ENCODE measurements at places on chromosomes 13 and 19.

GRCh38 chr13:43787997-43788396 lies 1.2 kb upstream of the ENOX1 start:
- DNase-seq: no peak

DNA sequence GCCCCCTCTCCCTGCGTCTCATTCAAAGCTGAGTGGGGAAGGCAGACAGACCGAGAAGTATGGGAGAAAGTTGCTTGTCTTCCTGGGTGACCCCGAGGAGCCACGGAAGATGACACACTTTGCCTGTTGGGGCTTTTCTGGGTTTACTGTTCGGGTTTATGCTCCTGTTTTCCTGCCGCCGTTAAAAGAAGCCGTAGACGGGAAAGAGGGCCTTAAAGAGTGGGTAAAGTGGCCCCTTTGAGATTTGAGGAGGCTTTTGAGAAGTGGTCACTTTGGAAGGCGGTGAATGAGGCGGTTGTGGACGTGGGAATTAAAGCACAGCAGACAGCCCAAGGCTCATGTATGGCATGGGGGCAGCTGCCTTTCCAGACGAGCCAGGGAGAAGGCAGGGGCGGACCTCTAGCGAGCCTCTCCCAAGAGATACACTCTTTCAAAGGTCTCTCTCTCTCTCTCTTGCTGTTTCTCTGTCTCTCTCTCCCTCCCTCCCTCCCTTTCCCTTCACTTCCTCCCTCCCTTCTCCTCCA lies 493 bp upstream of the LHFPL6 start:
- no peak for DNase-seq

- DNase-seq: no peak
These were observed 85.4 kb downstream of the SLC7A1 start for GRCh38 chr13:29509999-29510589.

GRCh38 chr19:43957891-43958290 lies 6.9 kb downstream of the ZNF221 start:
- DNase-seq: no peak

DNA sequence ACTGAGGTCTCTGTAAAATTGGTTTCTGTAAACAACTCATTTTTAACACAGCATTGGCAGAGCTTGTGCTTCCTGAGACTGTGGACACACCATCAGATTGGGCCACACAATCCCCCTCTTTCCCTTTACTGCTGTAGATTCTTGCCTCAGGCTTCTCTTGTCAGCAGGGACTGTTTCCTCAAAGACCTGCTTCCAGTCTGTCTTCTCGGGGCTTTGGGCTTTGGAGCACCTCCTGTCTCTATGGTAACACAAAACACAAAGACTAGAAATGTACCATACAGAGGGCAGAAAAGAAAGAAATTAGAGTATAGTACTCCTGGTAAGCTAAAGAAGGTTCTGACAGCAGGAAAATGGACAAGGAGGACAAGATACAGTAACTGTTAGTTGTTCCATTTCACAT lies 484.5 kb downstream of the DIAPH3 start:
- no peak for DNase-seq

- no peak for DNase-seq
These were observed 395.8 kb upstream of the GPC6 start for GRCh38 chr13:92830821-92831220.

DNA sequence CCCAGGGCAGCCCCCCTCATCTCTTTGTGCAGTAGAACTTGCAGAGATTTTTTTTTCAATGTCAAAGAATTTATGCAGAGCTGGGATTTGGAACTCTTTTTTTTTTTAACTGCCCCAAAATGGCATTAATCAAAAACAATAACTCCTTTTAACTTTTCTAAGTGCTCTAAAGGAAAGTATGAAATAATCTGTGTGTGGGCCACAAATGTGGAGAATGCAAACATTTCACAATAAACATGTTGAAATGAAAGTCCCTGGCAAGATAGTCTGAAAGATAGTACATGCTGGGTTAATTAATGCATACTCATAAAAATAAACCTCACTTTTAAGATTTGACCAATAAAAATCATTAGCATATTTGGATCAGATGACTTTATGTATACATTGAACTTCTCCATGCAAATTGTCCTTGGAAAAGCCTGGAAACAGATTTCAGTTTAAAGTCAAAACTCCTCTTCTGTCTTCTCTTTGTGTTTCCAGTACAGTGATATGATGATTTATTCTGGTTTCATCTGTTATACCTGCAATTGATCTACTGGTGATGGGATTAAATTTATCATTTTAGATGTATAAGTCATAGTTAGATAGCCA lies 30.5 kb upstream of the ZNF536 start:
- DNase-seq: no peak

GRCh38 chr19:41703602-41704293 lies 4.7 kb upstream of the CEACAM5 start:
- no peak for DNase-seq

GRCh38 chr13:102028868-102029267 lies 373.0 kb downstream of the FGF14 start:
- no peak for DNase-seq

DNA sequence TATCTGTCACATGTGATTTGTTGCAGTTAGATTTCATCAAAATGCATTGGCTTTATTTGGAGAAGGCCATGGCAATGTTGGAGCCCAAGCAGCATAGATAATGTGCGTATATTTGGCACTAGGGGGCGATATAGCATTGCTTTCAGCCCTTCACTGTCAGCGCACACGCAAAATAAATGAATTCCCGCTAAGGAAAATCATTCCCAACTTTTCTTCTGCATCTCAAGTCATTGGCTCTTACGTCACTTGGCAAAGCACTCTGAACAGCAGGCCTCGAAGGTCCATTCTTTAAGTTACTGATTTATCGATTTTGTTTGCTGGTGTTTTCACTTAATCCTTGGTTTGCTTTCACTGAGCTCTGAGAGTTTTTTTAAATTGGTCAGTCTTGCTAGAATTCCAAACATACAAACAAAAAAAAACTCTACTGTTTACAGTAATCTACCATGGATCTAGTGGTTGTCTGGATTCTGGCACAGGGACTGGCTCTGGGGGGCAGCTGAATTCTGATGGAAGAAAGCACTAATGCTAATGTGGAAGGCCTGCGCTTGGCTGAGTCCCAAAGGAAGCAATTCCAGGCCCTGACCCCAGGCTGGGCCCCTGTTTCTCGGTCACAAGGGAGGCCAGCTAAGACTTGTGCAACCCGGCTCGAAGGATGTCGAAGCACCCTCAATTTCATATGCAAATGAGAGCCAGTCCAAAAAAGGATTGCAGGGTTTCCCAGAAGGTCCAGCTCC lies 97.7 kb upstream of the IPO5 start:
- peak; percentile 24 for DNase-seq

GRCh38 chr13:110479648-110480047 lies 81.9 kb downstream of the RAB20 start:
- DNase-seq: no peak

DNA sequence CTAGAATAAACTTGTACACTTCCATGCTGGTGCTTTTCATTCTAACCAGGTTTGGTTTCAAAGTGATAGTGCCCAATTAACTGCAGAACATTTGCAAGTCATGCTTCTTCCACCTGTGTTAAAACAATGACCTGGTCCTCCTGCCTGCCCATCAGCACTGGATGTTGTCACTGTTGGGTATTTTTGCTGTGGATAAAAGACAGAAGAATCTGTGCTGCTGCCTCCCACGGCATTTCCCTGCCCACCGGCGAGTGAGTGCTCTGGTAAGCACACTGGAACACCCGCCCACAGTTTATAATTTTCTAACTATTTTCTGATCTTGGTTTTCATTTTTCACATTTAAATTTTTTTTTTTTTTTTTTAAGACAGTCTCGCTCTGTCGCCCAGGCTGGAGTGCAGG lies 2.3 kb upstream of the AKAP8 start:
- no peak for DNase-seq

- no peak for DNase-seq
These were observed 63.5 kb upstream of the SPATA13 start for GRCh38 chr13:24097064-24097463.

DNA sequence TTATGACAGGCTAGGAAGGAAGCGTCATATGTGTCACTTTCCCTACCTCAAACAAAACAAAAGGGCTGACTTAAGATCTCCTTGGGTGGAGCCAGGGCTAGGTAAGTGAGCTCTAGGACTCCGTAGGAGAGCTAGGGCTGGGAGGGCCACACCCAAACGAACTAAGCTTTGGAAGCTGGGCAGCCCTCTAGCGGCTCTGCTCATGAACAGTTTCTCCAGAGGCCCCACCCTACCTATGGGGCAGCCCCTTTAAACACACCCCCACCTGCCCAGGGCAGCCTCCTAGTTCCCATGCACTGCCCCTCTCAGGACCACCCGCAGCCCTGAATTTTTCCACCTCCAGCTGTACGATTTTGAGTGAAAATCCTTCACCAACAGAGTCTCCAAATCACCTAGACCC lies 3.5 kb downstream of the PEG3 start:
- no peak for DNase-seq

DNA sequence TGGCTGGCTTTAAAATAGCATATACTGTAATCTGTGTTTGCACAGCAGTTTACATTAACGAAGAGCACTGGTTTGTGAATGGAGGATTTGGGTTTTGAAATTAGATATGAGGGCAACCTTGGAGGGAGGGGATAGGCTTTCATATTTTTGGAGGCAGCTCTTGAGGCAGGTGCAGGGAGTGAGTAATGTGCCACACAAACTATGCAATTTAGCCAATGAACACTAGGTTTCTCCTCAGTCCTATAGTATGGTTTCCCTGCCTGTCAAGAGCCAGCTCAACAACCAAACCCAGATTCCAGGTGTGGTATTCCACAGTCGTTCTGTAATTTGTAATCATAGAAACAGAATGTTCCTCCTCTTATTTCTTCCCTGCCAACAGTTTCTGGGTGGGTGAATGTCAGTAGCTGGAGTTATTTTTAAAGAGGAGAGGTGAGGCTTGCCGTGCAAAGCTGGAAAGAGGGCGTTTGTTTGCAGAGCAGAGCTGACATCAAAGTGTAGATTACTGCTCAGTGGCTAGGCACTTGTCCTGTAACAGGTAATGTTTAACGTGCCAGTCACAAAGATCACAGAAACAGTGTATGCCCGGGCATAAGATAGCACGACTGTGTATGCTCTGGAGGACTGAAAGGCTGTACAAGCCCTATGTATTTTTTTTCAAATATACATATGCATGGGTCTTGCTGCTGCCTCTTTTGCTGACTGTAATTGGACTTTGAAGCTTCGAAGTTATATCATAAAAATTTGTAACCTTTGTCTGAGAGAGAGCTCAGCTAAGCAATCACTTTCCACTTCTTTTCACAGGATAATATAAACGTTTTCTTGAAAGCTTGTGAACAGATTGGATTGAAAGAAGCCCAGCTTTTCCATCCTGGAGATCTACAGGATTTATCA lies 124.2 kb downstream of the LMO7 start:
- DNase-seq: peak; percentile 29

Data from CD4-positive, alpha-beta T cell treated with Interleukin-10 for 1 hour (primary cell).